Osteoblast (primary cell): ENCODE measurements at places on chromosomes 12 and 14. TPM values are rescaled to one million over a fixed set of nuclear protein-coding genes. Genes with fewer than 3 reads are reported as not detected.

DNA sequence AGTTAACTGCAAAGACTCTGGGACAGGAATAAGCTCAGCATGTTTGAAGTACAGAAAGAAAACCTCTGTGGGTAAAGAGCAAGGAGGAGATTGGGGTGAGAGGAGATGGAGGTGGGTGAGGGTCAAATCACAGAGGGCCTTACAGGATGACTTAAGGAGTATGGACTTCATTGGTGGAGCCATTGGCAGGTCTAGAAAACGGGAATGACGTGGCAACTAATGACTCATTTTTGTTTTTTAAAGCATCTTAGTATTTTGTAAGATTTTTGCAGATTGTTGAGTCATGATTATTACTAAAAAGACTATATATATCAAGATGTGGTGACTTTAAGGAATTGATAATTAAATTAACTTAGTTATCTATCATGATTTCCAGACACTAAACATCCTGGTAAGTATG is 18.5 kb downstream of the UTP20 start:
- DNase-seq: peak; percentile 64

- no peak for DNase-seq
These were observed 6.5 kb downstream of the SPTLC2 start for GRCh38 chr14:77609922-77610321.

- DNase-seq: no peak
These were observed 158.7 kb downstream of the EGLN3 start for GRCh38 chr14:33792009-33792719.

DNA sequence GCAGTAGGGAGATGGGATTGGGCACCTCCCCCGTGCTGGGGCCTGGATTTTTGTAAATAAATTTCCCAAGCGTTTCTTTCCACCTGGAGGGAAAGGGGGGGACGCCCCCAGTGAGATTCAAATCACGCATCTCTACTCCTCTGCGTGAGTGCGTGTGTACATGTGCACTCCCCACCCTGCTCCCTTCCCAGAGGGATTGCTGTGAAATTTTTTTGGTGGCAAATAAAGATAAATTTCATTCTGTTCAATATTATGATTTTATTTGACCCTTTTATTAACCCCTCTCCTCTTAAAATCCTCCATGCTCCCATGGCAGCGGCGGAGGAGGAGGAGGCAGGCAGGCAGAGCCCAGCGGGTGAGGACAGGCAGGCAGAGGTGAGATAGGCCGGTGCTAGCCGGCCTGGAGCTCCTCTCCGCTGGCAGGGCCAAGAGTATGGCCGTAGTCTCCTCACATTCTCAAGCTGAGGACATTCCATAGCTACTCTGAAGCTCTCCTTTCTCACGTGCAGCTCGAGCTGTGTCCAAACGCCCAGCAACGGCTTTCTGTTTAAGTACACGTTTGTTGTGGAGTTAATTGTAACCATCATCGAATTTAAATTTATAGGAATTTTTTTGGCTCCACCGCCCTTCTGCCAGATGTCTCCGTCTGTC is 1.5 kb upstream of the HOTAIR start:
- no peak for DNase-seq

DNA sequence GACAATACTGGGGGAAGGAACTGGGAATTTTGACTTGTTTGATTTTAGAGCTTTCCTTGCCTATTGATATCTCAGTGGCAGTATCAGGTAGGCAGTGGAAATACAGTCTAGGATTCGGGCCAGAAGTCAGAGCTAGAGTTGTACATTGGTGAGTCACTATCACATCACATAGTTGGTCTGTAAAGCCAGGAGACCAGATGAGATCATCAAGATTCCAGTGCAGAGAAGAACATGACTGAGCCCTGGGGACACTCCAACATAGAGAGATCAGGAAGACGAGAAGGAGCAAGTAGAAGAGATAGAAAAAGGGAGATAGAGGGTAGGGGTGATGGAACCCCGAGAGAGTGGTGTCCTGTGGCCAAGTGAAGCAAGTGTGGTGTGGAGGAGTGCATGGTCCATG is 46.6 kb upstream of the NR1H4 start:
- peak; percentile 87 for DNase-seq

- DNase-seq: no peak
These were observed 20.2 kb downstream of the PRKCH start for GRCh38 chr14:61341275-61342206.

- no peak for DNase-seq
These were observed 969.3 kb downstream of the TMTC2 start for GRCh38 chr12:83656004-83656403.

DNA sequence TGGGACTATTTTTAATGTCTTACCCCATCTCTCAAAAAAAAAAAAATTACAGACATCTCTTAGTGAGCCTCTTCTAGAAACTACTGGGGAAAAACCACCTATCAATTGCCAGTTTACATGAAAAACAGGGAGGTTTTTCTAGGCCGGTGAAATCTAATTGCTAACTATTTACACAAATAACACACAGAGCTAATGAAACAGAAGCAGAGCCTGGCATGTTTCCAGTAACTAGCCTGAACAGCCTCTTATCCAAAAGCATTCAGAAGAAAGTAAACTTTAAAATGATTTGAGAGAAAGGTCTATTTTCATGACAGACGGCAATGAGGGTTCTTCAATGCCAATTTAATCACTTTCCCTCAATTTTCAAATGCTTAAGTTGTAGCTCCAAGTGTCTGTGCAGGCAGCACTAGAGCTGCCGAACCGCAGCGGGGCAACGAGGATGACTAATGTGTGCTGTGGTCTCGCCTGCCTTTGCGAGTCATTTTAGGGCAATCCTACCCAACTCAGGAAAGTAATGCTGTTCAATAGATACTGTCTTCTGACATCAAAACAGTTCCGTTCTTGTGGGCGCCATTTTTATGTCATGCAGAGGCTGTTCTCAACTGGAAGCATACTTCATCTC is 84.6 kb downstream of the SETD3 start:
- peak; percentile 95 for DNase-seq

- no peak for DNase-seq
These were observed 1.5 kb upstream of the DIABLO start for GRCh38 chr12:122227341-122227740.

DNA sequence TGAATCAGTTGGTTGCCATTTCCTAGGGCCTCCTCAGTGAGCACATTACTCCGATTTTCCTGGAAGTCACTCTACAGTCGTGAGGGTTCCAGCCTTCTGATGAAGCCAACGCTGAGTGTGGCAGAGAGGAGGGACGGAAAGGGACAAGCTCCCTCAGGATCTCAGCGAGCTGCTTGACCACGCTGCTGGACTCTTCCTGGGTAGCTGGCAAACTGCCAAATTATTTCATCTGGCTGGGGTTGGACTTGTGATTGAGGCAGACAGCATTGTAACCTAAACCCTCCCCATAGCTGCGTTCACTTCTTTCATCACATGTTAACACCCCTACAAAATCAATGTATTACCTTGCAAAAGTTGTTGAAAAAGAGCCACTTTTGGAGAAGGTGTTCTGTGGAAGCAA is 69.6 kb upstream of the CHST11 start:
- no peak for DNase-seq

Gene OR6C2
- not detected in 2 replicates for total RNA-seq

Gene OR5AU1
- not detected in 2 replicates for total RNA-seq

Gene PIP4K2C
- total RNA-seq: 32.4 and 36.6 TPM in 2 replicates

Gene TCL1B
- not detected in 2 replicates for total RNA-seq

Gene ACACB
- total RNA-seq: 13.8 and 16.2 TPM in 2 replicates

Gene MYF6
- not detected in 2 replicates for total RNA-seq
